Cortex of kidney (tissue), 1 donor: ENCODE measurements at places on chromosomes 7 and 10.

GRCh38 chr7:157969995-157970394, 617.6 kb downstream of the PTPRN2 start:
- no peak for DNase-seq

DNA sequence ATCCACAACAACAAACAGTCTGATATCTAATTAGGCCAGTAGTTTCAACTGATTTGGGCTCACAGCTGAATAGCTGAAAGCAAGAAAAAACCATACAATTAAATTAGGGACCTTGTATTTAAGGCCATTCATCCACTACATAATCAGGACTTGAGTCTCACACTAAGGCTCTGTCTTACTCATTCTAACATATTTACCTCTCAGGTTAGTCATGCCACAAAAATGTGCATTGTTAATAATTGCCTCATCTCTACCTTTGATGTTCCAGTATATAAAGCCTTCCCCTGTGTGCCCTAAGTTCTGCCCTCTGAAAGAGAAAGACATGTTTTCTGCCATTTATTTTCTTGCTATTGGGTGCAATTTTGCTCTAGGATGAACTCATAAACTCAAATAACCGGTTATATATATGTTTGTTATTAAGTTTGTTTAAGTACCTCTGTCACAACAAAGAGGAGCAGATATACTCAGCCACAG, 5.3 kb upstream of the C1GALT1 start:
- DNase-seq = no peak

DNA sequence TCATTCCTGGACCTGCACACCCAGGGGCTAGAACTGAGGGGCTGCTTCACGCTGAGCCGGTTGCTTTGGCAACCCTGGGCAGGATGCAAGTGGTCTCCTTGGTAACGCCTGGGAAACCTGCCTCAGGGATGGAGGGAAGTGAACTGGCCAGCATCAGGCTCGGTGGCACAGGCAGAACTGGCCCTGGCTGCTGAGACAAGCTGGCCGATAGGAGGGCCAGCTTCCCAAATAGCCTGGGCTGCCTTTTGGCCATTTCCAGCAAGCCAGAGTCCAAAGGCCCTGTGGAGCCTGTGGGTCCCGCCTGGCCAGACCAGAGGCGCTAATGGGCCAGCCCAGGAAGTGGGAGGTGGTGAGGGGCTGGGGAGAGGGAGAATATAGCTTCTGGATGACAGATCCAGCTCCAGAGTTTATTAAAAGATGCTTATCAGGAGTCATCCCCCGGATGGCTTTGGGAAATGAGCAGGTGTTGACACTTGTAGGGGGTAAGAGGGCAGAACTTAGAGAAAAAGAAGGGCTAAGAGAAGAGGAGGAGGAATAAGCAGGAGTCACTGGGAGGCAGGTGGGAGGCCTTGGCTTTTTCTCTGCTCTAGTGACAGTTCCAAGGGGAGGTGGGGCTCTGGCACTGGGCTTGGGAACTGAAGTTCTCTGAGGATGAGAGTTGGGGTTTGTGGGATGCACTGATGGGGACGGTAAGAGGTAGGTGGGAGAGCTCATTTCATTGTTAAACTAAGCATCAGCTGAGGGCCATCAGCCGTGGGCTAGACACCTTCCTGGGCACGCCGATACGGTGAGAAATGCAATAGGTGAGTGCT, 9.6 kb downstream of the NEURL1 start:
- DNase-seq = no peak

DNA sequence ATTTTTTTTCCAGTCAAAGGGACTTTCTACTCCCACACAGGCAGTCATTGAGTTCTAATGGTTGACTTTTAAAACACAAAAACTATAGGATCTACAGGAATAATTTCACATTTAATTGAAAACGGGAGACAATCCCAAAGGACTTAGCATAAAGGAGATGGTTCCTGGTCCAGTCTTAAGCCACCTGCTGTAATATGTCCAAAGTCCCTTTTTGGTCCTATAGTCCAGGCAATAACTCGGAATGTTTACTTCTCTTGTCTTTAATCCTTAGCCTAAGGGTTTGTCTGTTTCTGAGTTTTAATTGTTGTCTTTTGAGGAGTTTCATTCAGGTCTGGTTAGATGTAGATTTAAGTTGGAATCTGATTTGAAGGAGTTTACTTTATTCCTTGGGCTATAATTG, 184.9 kb downstream of the BAMBI start:
- DNase-seq = no peak

GRCh38 chr10:101580486-101581399, 7.3 kb downstream of the POLL start:
- DNase-seq = no peak

DNA sequence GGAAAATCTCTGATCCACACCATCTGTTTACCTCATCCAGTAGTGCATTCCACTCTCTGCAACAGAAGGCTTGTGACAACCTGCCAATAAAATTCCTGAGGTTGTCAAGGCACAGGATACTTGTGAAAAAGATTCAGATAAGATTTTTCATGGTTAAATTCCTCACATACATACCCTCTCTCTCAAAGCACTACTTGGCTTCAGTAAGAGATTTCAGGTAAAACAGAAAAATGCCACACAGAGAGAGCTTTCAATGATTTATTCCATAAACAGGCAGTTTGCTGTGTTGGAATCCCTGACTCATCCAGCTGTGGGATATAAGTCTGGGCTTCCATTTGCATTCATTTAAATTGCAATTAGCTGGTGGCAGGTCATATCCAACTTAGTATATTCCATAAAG, 99.7 kb upstream of the CAV2 start:
- DNase-seq = no peak

DNA sequence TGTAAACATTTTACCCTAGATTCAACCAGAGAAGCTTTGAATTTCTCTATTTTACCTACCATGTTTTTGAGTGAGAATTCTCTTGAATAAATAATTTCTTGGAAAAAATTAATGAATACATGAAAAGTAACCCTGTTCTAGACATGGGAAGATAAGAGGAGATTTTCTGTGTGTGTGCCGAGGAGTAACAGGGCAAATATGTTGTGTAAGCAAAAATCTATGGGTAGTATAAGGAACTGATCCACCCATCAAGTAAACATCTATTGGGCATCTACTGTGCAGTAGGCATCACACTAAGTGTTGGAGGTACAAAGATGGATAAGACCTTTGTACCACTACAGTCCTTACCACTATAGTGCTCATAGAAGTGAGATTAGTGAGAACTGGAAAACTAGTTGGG, 8.2 kb upstream of the NXPH1 start:
- no peak for DNase-seq

DNA sequence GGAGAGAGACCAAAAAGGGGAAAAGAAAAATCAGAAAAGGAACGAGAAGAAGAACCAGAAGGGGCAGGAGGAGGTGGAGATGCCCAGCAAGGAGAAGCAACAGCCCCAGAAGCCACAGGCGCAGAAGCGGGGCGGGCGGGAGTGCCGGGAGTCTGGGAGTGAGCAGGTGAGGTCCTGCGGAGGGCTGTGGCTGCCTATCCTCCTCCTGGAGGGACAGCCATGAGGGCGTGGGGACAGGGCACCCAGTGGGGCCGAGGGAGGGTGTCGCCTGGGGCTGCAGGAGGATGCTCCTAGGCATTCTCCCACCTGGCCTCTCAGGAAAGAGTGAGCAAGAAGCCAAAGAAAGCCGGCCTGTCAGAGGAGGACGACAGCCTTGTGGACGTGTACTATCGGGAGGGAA, 11.8 kb downstream of the CALHM2 start:
- no peak for DNase-seq

DNA sequence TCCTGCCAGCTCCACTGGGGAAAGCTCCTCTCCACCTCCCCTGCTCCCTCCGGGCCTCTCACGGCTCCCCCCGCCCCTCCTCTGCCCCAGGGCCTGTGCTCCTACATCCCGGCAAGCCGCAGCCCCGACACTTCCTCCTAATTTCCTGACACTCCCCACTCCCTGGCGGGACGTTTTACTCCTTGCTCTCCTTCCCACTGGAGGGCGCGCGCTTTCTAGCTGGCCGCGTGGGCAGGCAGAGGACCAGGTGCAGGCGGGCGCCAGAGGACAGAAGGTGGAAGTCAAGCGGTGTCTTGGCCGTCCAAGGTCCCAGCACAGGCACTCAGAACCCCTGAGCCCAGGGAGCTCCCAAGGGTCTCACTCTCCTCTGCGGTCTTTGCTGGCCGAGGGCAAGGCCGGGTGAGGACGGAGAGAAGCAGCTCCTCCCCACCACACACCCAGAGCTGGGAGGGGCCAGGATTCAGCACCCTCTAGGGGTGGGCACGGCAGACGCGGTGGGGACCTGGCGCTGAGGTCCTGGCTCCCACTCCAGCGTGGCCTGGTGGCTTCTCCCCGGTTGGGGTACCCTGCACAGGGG, 19.1 kb downstream of the ADAM8 start:
- no peak for DNase-seq

GRCh38 chr10:69385454-69386350, 31.0 kb downstream of the TACR2 start:
- DNase-seq = no peak

- no peak for DNase-seq
Observed at GRCh38 chr10:87729940-87730339, 70.3 kb downstream of the PAPSS2 start.

- DNase-seq = no peak
Observed at GRCh38 chr7:1526271-1526754, 4.2 kb upstream of the MAFK start.

DNA sequence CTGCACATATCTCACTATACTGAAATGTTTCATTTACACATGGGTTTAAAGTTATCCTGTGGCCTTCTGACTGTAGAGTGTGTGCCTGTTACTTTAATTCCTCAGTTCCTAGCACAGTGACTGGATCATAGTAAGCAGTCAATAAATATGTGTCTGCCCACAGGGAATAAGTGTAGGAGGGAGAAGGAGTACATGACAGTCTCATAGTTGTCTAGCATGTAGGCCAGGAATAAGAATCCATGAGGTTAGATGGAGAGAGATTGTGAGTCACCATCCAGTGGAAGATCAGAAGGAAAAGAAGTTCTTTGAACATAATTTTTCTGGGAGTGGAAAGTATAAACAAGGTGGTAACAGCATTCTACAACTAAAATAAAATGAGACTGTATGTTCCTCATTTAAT, 36.6 kb upstream of the SEMA3A start:
- DNase-seq = no peak

DNA sequence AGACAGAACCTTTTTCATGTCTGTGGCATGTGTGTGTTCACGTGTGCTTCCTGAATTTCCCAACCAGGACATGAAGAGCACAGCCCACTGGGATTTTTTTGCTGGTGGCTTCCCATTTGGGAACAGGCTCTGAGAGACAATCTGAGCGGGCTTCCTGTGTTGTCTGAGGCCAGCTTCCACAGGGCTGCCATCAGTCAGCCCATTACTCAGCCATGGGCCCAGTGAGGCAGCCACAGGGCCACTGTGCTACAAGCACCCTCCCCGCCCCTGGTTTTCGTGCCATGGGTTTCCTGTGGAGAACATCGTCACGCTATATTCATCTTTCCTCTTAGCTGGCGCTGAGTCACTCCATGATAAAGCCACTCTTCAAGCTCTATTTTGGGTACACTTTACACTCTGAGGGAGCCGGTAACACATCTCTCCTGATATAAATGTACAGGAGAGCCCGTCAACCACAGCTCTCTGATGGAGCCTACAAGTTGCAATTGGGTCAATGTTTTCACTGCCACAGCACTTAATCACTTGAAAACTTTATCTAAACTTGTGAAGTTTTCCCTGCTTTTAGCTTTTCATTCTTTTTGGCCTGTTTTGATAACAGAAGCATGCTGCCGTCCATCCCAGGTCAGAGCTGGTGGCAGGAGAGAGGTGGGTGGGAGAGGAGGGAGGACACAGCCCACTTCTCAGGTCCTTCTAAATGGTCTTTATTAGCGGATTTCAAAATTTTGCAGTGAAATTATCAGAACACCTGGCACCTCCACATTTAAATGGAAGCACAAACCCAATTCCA, 96.9 kb downstream of the HIPK2 start:
- DNase-seq = no peak

DNA sequence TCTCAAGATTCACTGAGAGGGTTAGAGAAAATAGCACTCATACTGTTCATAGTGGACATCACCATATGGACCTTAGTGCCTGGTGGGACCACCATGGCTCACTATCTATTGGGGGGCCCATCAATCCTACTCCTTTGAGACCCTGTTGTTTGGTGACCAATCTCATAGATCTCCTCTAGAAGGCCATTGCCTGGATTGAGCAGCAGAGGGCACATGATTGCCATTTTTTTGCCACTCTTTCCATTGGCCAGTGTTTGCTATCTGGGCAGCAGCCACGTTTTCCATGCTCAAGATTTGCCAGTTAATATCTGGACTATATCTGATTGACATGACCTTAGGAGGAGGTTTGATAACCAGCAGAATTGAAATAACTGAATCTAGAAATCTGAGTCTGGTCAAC, 244.5 kb downstream of the ITGB1 start:
- DNase-seq = no peak

GRCh38 chr7:33880787-33881186, 24.6 kb upstream of the BMPER start:
- no peak for DNase-seq

GRCh38 chr10:71812016-71812912, 38.8 kb downstream of the PSAP start:
- DNase-seq = no peak

GRCh38 chr7:43501870-43502269, 81.0 kb upstream of the STK17A start:
- no peak for DNase-seq

- DNase-seq = no peak
Observed at GRCh38 chr7:20122073-20122472, 95.1 kb downstream of the MACC1 start.

DNA sequence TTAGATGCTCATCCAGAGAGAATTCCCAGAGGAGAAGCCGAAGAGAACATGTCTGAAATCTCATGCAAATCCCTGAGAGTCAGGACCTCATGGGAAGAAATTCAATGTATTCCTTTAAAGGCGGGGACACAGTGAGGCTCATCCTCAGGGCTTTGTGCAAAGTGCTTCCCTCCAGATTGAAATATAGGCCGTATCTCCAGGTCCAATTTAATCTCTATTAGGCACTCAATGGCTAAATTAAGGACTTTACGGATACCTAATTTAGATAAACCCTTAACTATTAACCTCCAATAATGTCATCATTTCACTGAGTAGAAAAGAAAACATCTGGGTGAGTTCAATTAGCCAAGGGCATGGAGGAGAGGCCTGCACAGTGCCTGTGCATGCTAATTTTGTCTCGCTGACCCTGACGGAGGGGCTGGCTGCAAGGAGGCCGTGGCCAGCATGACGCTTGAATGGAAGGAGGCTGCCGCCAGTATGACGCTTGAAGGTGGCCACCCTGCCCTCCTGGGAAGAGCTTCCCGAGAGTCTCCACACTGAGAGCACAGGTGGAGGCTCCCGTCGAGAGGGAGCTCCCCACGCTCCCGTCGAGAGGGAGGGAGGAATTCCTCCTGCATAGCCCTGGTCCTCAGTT, 287.6 kb downstream of the ADARB2 start:
- DNase-seq = no peak
